ENCODE measurements at places on chromosomes 11 and 22.

GRCh38 chr11:134074346-134074745, 5.5 kb downstream of the JAM3 start:
- DNase-seq: no peak
- H3K4me3 ChIP-seq: no peak overlapping the region
- H3K27me3 ChIP-seq: no peaks in the 10 kb centered on the region

DNA sequence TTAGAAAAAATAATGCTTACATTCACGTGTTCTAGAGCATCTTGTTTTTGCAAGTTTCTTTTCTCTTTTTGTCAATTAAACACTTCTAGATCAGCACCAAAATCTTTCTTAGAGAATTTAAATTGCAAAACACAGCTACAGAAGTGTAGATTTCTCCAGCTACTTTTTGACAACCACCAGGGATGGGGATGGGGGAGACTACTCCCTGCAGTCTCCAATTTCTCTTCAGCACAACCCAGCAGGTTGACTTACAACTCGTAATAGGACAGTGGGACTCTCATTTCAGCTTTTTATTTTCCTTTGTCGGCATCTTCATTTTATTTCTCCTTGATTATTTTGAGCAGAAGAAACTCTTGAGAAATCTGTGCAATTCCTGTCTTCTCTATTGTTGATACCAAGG, 441.2 kb downstream of the LRRC4C start:
- H3K27me3 ChIP-seq: no peaks in the 10 kb centered on the region
- H3K4me3 ChIP-seq: no peak overlapping the region
- DNase-seq: no peak
- no peak overlapping the region for H3K27ac ChIP-seq
- no peaks in the 10 kb centered on the region for H3K36me3 ChIP-seq
- H3K4me1 ChIP-seq: no peaks in the 10 kb centered on the region

DNA sequence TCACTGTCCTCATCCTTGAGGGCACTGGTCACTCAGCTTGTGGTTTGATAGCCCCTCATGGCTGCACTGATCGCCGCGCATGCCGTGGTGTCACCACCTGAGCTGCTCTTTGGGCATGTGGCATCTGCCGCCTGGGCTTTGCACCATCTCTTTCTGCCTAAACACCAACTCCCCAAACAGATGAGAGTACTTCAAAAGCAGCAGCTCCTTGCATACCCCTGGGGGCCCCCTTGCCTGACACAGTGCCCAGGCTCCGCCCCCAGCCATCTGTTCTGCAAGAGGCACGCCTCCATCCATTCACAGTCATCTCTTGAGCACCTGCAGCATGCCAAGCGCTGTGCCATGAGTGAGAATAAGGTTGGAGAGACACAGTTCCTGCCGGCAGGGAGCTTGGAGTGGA, 104.5 kb upstream of the B3GAT1 start:
- DNase-seq: no peak
- no peaks in the 10 kb centered on the region for H3K36me3 ChIP-seq
- no peak overlapping the region for H3K27ac ChIP-seq
- H3K4me3 ChIP-seq: no peak overlapping the region

GRCh38 chr11:36364551-36365325, 68.7 kb downstream of the PRR5L start:
- peaks cover 20% of the 10 kb centered on the region for H3K4me1 ChIP-seq
- H3K36me3 ChIP-seq: no peaks in the 10 kb centered on the region
- no peak overlapping the region for H3K4me3 ChIP-seq
- no peak for DNase-seq
- H3K27me3 ChIP-seq: peaks cover 28% of the 10 kb centered on the region

- H3K36me3 ChIP-seq: no peaks in the 10 kb centered on the region
- no peak for DNase-seq
- peaks cover 15% of the 10 kb centered on the region for H3K4me1 ChIP-seq
- H3K27ac ChIP-seq: peak overlapping the region; percentile 78
- H3K27me3 ChIP-seq: peaks cover 37% of the 10 kb centered on the region
- peak overlapping the region; percentile 56 for H3K4me3 ChIP-seq
Measured at GRCh38 chr11:124835918-124836317, 29.3 kb upstream of the ROBO3 start.

- H3K27me3 ChIP-seq: peaks cover 69% of the 10 kb centered on the region
- H3K36me3 ChIP-seq: no peaks in the 10 kb centered on the region
- no peak overlapping the region for H3K27ac ChIP-seq
- no peaks in the 10 kb centered on the region for H3K4me1 ChIP-seq
- no peak for DNase-seq
- no peak overlapping the region for H3K4me3 ChIP-seq
Measured at GRCh38 chr22:26168939-26169314, 335 bp upstream of the SEZ6L start.

- peaks cover 33% of the 10 kb centered on the region for H3K27me3 ChIP-seq
- no peaks in the 10 kb centered on the region for H3K36me3 ChIP-seq
- no peak overlapping the region for H3K4me3 ChIP-seq
- no peak for DNase-seq
- no peak overlapping the region for H3K27ac ChIP-seq
Measured at GRCh38 chr11:120295099-120295498, 30.0 kb upstream of the TLCD5 start.

- peaks cover 66% of the 10 kb centered on the region for H3K4me1 ChIP-seq
- H3K4me3 ChIP-seq: no peak overlapping the region
- H3K27me3 ChIP-seq: no peaks in the 10 kb centered on the region
Measured at GRCh38 chr11:35215945-35216344, 77.0 kb downstream of the CD44 start.

GRCh38 chr22:35337932-35338331, 38.2 kb downstream of the TOM1 start:
- H3K4me1 ChIP-seq: peaks cover 10% of the 10 kb centered on the region
- no peak overlapping the region for H3K27ac ChIP-seq
- H3K27me3 ChIP-seq: no peaks in the 10 kb centered on the region
- peak; percentile 27 for DNase-seq

GRCh38 chr11:72519220-72519881, 85.0 kb upstream of the CLPB start:
- peak overlapping the region; percentile 81 for H3K27ac ChIP-seq
- DNase-seq: peak; percentile 17
- H3K4me3 ChIP-seq: peak overlapping the region; percentile 63
- H3K36me3 ChIP-seq: no peaks in the 10 kb centered on the region
- H3K27me3 ChIP-seq: peaks cover 2% of the 10 kb centered on the region

GRCh38 chr11:113014262-113015097, 53.3 kb downstream of the NCAM1 start:
- no peak overlapping the region for H3K27ac ChIP-seq
- H3K4me3 ChIP-seq: no peak overlapping the region
- DNase-seq: no peak
- H3K4me1 ChIP-seq: no peaks in the 10 kb centered on the region

- H3K4me1 ChIP-seq: no peaks in the 10 kb centered on the region
- H3K4me3 ChIP-seq: no peak overlapping the region
- H3K27me3 ChIP-seq: no peaks in the 10 kb centered on the region
- no peak overlapping the region for H3K27ac ChIP-seq
- H3K36me3 ChIP-seq: no peaks in the 10 kb centered on the region
- DNase-seq: no peak
Measured at GRCh38 chr11:116721988-116722387, 50.8 kb downstream of the BUD13 start.

- H3K27ac ChIP-seq: no peak overlapping the region
- H3K4me3 ChIP-seq: no peak overlapping the region
- no peaks in the 10 kb centered on the region for H3K27me3 ChIP-seq
- no peaks in the 10 kb centered on the region for H3K36me3 ChIP-seq
Measured at GRCh38 chr11:44977493-44977984, 26.9 kb upstream of the TP53I11 start.

DNA sequence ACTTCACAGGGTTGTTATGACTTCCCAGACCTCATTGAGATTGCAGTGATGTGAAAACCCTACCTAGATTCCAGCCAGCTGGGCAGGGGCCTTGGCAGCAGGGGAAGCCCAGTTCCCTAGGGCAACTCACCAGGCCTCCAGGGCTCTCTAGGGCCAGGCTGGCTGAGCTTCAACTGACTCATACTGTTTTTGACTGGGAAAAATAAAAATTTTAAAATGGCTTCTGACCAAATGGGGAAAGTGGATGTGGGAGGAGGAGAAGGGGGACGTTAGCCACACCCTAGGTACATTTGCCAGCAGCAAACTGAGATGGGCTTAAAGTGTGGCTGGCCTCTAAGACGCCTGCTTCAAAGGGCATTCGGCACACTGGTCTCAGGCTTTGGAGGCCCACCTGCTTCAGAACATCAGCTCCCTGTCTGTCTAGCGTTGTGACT, 39.0 kb downstream of the BMAL1 start:
- peak overlapping the region; percentile 57 for H3K27ac ChIP-seq
- no peak overlapping the region for H3K4me3 ChIP-seq
- H3K27me3 ChIP-seq: no peaks in the 10 kb centered on the region
- H3K4me1 ChIP-seq: peaks cover 74% of the 10 kb centered on the region
- H3K36me3 ChIP-seq: peaks cover 10% of the 10 kb centered on the region
- DNase-seq: no peak

GRCh38 chr22:17705546-17705945, 67.0 kb downstream of the BCL2L13 start:
- H3K27me3 ChIP-seq: no peaks in the 10 kb centered on the region
- H3K36me3 ChIP-seq: peaks cover 26% of the 10 kb centered on the region
- H3K4me3 ChIP-seq: no peak overlapping the region
- peaks cover 19% of the 10 kb centered on the region for H3K4me1 ChIP-seq

GRCh38 chr22:24156913-24157821, 24.1 kb upstream of the SUSD2 start:
- peak overlapping the region; percentile 74 for H3K4me3 ChIP-seq
- H3K27me3 ChIP-seq: no peaks in the 10 kb centered on the region
- DNase-seq: peak; percentile 94
- peak overlapping the region; percentile 84 for H3K27ac ChIP-seq
- H3K36me3 ChIP-seq: peaks cover 4% of the 10 kb centered on the region

DNA sequence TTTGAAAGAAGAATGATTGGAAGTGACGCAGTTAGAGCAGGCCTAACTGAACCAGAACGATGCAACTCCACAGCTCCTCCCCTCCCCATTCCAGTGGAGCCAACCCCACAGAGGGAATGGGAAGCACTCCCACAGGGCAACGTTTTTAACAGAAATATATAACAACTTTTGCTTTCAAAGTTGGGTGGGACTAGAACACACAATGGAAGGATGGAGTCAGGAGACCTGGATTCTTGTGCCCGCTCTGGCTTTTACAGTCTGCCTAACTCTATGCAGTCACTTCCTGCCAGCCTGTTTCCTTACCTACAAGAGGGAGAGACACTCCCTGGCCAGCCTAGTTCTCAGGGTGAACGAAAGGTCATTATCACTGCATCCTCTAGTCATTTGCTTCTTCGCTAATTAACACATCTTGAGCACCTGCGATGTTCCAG, 75.5 kb downstream of the PACSIN2 start:
- H3K27ac ChIP-seq: no peak overlapping the region
- DNase-seq: no peak
- no peak overlapping the region for H3K4me3 ChIP-seq
- no peaks in the 10 kb centered on the region for H3K27me3 ChIP-seq
- H3K36me3 ChIP-seq: no peaks in the 10 kb centered on the region
- peaks cover 41% of the 10 kb centered on the region for H3K4me1 ChIP-seq

DNA sequence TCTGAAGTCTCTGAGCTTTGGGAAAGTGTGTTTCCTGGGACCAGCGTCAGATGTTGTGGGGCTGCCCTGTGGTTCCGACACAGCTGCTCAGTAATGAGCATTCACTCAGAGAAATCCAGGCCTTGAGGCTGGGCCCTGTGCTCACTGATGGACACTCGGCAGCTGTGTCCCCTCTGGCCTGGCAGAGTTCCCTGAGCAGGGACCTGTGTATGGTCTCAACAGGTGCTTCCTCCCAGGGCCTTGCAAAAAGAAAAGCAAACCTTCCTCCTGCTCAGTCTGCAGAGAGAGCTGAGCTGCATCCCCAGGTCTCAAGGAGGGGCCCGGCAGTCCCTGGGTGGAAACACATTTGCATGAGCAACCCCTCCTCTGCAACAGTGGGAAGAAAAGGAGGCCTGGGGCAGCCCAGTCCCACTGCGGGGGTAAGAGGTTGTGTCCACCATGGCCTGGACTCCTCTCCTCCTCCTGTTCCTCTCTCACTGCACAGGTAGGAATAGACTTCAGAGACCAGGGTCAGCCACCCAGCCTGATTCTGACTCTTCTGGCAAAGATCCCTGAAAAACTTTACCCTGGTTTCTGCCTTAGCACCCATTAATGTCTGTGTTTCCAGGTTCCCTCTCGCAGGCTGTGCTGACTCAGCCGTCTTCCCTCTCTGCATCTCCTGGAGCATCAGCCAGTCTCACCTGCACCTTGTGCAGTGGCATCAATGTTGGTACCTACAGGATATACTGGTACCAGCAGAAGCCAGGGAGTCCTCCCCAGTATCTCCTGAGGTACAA, 131.2 kb downstream of the VPREB1 start:
- H3K27ac ChIP-seq: no peak overlapping the region
- no peaks in the 10 kb centered on the region for H3K4me1 ChIP-seq
- H3K36me3 ChIP-seq: no peaks in the 10 kb centered on the region

DNA sequence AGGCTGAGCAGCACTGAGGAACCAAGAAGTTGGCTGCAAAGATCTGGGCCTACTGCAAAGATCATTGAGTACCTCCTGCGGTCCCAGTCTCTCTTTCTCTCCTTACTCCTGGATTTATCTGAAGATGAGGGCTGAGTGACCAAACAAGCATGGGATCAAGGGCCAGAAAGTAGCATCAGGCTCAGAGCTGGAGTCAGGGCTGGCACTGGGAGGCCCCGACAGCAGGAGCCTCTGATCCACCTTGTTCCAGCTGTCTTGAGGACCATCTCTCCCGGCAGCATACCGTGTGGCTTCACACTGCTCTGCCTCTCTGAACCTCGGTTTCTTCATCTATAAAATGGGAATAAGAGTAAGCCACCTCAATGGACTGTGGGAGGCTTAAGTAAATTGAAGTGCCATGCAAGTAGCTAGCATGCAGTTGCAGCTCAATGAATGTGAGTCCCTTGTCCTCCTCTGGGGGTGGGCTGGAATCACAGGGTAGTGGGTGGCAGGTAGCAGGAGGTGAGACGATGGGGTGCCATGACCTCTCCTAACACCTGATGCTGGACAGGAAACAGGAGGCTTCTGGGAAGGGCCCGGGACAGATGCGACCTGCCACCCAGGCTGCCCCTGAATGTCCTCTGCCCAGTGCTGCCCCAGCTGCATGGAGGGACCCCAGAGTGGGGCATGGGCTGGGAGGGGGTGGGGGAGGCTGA, 52.5 kb upstream of the PRDM11 start:
- H3K4me1 ChIP-seq: peaks cover 19% of the 10 kb centered on the region
- peaks cover 5% of the 10 kb centered on the region for H3K27me3 ChIP-seq
- H3K4me3 ChIP-seq: no peak overlapping the region
- peak overlapping the region; percentile 20 for H3K27ac ChIP-seq
- H3K36me3 ChIP-seq: no peaks in the 10 kb centered on the region

DNA sequence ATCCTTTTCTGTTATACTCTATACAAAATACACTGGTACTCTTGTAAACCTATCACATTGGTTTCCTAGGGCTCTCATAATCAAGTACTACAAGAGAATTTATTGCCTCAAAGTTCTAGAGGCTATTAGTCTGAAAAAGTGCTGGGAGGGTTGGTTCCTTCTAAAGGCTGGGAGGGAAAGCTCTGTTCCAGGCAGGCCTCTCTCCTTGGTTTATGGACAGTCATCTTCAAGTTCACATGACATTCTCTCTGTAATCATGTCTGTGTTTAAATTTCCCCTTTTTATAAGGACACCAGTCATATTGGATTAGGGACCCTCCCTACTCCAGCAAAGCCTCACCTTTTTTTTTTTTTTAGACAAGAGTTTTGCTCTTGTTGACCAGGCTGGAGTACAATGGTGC, 9.1 kb downstream of the SLC36A4 start:
- peaks cover 2% of the 10 kb centered on the region for H3K4me1 ChIP-seq
- H3K36me3 ChIP-seq: peaks cover 26% of the 10 kb centered on the region
- H3K27ac ChIP-seq: no peak overlapping the region
- H3K27me3 ChIP-seq: no peaks in the 10 kb centered on the region
- no peak for DNase-seq
